Thyroid gland (tissue), 4 donors: ENCODE measurements at places on chromosomes 12 and 14. TPM values are rescaled to one million over a fixed set of nuclear protein-coding genes. Genes with fewer than 3 reads are reported as not detected.
A peak's percentile ranks its signal among the peaks of the same experiment; 100 is the strongest.

The SPIC gene
- not detected for total RNA-seq

The SERPINA6 gene
- total RNA-seq = not detected

The IGF1 gene
- 74.0 TPM for total RNA-seq

The TDP1 gene
- total RNA-seq = 8.0 TPM

The BCL2L14 gene
- not detected for total RNA-seq

The SLC8A3 gene
- not detected for total RNA-seq

The LRP1-AS gene
- not detected for total RNA-seq

The TMTC2 gene
- total RNA-seq = 30.7 TPM

The KITLG gene
- total RNA-seq = 8.9 TPM

The DHRS7 gene
- 232 TPM for total RNA-seq

The GPHN gene
- total RNA-seq = 25.5 TPM

The PZP gene
- not detected for total RNA-seq

The AMN1 gene
- 11.2 TPM for total RNA-seq

- DNase-seq = no peak
- no peaks in the 10 kb centered on the region for H3K4me1 ChIP-seq
- no peaks in the 10 kb centered on the region for H3K36me3 ChIP-seq
- no peak overlapping the region for H3K4me3 ChIP-seq
- H3K27me3 ChIP-seq = no peaks in the 10 kb centered on the region
Measured at GRCh38 chr14:54818201-54819133, 84.2 kb downstream of the GCH1 start.

DNA sequence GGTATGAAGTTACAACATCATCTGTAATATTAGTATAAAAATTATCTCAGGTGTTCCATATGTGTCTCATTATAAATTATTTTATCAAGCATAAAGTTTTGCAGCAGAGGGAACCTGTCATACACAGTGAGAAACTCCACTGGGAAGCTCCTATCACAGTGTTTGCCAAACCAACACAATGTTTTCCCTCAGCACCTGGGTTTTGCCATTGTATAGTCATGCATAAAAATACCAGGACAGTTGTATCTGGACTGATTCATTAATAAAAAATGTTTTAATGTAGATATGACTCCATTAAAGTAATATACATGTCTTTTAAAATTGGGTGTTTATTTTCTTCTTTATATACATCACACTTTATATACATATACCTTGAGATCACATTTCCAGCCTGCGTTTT lies 56.6 kb downstream of the METTL25 start:
- H3K36me3 ChIP-seq = no peaks in the 10 kb centered on the region
- H3K4me1 ChIP-seq = no peaks in the 10 kb centered on the region
- H3K27ac ChIP-seq = no peak overlapping the region
- DNase-seq = no peak
- no peaks in the 10 kb centered on the region for H3K27me3 ChIP-seq
- H3K4me3 ChIP-seq = no peak overlapping the region

DNA sequence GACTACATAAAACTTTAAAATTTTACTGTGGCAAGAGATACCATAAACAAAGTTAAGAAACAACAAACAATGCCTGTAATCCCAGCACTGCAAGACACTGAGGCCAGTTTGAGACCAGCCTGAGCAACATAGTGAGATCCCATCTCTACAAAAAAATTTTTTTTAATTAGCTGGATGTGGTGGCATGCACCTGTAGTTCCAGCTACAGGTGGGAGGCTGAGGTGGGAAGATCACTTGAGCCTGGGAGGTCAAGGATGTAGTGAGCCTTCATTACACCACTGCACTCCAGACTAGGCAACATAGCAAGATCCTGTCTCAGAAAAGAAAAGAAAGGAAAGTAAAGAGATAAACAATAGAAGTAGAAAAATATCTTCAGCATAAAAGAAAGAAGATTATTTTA lies 3.3 kb upstream of the TEX52 start:
- H3K4me3 ChIP-seq = no peak overlapping the region
- H3K36me3 ChIP-seq = no peaks in the 10 kb centered on the region
- DNase-seq = no peak

GRCh38 chr12:2288875-2289274 lies 236.1 kb downstream of the CACNA1C start:
- no peak for DNase-seq
- no peak overlapping the region for H3K4me3 ChIP-seq
- no peaks in the 10 kb centered on the region for H3K4me1 ChIP-seq
- H3K36me3 ChIP-seq = no peaks in the 10 kb centered on the region
- no peaks in the 10 kb centered on the region for H3K27me3 ChIP-seq
- H3K27ac ChIP-seq = no peak overlapping the region

- DNase-seq = peak; percentile 50
- H3K4me3 ChIP-seq = no peak overlapping the region
- H3K27me3 ChIP-seq = no peaks in the 10 kb centered on the region
- no peaks in the 10 kb centered on the region for H3K36me3 ChIP-seq
- H3K27ac ChIP-seq = no peak overlapping the region
Measured at GRCh38 chr12:99154216-99154982, 493.2 kb upstream of the GARIN6 start.

- no peak for DNase-seq
- no peaks in the 10 kb centered on the region for H3K36me3 ChIP-seq
- H3K4me1 ChIP-seq = no peaks in the 10 kb centered on the region
Measured at GRCh38 chr14:20661197-20661596, 19.7 kb upstream of the OR6S1 start.

- no peaks in the 10 kb centered on the region for H3K36me3 ChIP-seq
- H3K4me3 ChIP-seq = no peak overlapping the region
- no peak for DNase-seq
- no peak overlapping the region for H3K27ac ChIP-seq
- no peaks in the 10 kb centered on the region for H3K27me3 ChIP-seq
Measured at GRCh38 chr12:92509156-92509738, 193.5 kb upstream of the PLEKHG7 start.

DNA sequence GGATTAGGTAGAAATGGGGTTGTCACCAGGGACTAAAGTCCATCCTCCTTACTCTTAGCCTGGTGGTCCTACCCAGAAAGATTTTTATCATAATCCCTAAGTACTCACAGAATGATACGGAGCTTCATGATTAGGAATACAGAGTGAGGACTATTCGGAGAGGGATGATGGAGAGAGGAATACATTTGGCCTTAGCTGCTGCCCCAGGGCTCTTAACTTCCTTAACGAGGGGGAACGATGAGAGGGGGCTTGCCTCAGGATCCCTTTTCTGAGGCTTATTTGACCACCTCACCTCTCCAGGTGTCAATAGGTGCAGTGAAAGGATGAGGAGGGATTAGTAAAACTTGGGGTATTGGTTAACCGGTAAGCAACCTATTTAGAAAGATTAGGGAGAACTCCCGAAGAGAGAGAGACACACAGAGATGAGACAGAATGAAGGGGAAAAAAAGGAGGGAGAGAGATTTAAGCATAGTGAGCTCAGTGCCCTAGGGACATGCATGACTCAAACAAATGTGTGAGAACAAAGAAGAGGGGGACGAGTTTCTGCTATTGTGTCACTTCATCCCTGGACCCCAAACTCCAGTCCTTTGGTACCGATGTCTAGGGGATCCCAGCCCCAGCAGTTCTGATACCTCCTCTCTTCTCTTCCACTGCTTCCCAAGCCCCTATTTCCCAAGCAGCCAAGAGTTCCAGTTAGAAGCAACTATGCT lies 1.1 kb downstream of the NFE2 start:
- no peak for DNase-seq
- H3K27ac ChIP-seq = no peak overlapping the region

DNA sequence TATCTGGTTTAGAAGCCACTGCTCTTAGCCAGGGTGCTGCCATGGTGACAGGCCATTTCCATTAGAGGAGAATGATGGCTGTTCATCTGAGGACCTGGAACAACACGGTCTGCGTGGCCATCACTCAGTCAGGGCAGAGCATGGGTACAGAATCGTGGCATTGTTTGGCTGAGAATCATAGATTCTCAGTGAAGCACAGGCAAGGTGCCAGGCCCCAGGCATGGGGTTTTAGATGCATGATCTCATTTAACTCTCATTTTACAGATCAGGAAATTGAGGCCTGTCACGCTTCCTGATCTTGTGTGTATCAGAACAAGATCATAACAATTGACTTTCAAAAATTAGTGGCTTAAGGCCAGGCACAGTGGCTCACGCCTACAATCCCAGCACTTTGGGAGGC lies 26.8 kb upstream of the IRF2BPL start:
- no peak overlapping the region for H3K4me3 ChIP-seq

- no peak overlapping the region for H3K27ac ChIP-seq
- H3K36me3 ChIP-seq = no peaks in the 10 kb centered on the region
- H3K4me3 ChIP-seq = no peak overlapping the region
- H3K4me1 ChIP-seq = peaks cover 18% of the 10 kb centered on the region
- peaks cover 28% of the 10 kb centered on the region for H3K27me3 ChIP-seq
Measured at GRCh38 chr12:57628280-57629191, 4.5 kb downstream of the B4GALNT1 start.

GRCh38 chr12:57775563-57776246 lies 3.3 kb downstream of the EEF1AKMT3 start:
- H3K27me3 ChIP-seq = no peaks in the 10 kb centered on the region
- H3K4me1 ChIP-seq = peaks cover 36% of the 10 kb centered on the region
- H3K4me3 ChIP-seq = no peak overlapping the region

- no peak overlapping the region for H3K4me3 ChIP-seq
- H3K27me3 ChIP-seq = no peaks in the 10 kb centered on the region
- no peaks in the 10 kb centered on the region for H3K36me3 ChIP-seq
Measured at GRCh38 chr14:99240627-99241324, 31.2 kb downstream of the BCL11B start.

DNA sequence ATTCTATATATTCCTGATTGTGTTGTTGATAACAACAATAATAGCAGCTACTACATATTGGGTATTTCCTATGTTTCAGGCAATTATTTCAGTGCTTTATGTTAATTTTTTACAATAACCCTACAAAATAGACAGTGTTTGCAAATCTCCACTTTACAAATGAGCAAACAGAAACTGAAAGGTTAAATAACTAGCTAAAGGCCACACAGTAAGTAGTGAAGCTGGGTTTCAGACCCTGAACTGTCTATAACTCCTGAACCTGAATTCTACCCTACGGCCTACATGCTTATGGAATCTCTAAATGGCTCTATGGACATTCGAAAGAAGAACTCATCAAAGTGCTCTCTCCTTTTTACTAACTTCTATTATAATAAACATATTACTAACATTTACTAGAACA lies 19.7 kb upstream of the NUDT4 start:
- H3K4me3 ChIP-seq = no peak overlapping the region
- no peaks in the 10 kb centered on the region for H3K36me3 ChIP-seq
- no peak for DNase-seq

DNA sequence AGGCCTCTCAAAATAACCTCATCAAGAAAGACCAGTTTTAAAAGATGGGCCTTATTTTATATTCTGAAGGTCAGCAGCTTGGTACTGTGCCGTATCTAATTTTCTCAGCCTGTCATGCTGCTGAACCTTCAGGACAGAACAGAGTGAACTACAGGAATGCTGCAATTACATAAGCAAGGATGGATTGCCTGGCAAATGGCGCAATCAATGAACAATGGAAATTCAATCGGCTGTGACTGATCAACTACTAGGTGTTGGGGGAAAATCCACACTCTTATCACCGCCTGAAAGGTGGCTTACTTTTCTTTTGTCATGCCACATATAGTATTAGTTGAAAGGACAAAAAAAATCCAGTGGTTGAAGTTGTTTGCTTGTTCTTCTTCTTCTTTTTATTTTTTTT lies 8.5 kb downstream of the ACSS3 start:
- H3K36me3 ChIP-seq = no peaks in the 10 kb centered on the region
- no peak overlapping the region for H3K4me3 ChIP-seq
- no peaks in the 10 kb centered on the region for H3K27me3 ChIP-seq
- H3K27ac ChIP-seq = no peak overlapping the region
- no peak for DNase-seq

DNA sequence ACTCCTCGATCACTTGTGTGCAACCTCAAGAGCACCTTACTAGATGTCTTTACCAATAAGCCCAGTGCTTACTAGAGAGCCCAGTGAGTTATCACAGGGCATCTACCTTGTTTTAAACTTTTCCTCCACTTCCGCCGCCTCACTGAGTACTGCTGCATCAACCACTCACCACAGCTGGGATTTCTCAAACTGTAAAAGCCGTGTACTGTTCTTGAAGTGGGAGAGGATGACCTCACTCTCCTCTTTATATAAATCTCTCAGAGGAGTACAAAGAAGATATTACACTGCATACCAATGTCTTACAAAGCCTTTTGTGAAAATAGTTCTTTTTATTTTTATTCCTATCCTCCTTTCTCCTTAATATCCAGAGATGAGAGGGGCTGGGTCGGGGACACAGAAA lies 94.1 kb downstream of the PLCZ1 start:
- no peaks in the 10 kb centered on the region for H3K4me1 ChIP-seq
- no peak overlapping the region for H3K27ac ChIP-seq
- H3K4me3 ChIP-seq = no peak overlapping the region
- H3K36me3 ChIP-seq = no peaks in the 10 kb centered on the region
- DNase-seq = no peak

GRCh38 chr14:53946404-53947093 lies 10.1 kb downstream of the BMP4 start:
- DNase-seq = peak; percentile 43
- H3K27ac ChIP-seq = no peak overlapping the region
- peaks cover 10% of the 10 kb centered on the region for H3K4me1 ChIP-seq
- H3K27me3 ChIP-seq = no peaks in the 10 kb centered on the region
- no peak overlapping the region for H3K4me3 ChIP-seq
- H3K36me3 ChIP-seq = no peaks in the 10 kb centered on the region

GRCh38 chr12:89414322-89414721 lies 62.0 kb upstream of the DUSP6 start:
- no peaks in the 10 kb centered on the region for H3K36me3 ChIP-seq
- H3K27ac ChIP-seq = no peak overlapping the region
- H3K27me3 ChIP-seq = no peaks in the 10 kb centered on the region

GRCh38 chr14:63996625-63997220 lies 143.9 kb downstream of the SYNE2 start:
- no peaks in the 10 kb centered on the region for H3K4me1 ChIP-seq

DNA sequence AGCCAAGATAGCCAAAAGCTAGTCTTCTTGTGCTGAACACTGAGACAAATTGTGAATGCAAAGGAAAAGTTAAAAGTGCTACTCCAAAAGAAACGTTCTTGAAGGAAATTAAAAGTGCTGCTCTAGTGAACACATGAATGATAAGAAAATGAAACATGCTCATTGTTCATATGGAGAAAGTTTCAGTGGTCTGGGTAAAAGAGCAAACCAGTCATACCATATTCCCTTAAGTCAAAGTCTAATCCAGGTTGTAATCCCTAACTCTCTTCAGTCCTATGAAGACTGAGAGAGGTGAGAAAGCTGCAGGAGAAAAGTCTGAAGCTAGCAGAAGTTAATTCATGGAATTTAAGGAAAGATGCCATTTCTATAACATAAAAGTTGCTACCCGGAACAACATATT lies 121.5 kb downstream of the MNAT1 start:
- no peaks in the 10 kb centered on the region for H3K4me1 ChIP-seq
- H3K4me3 ChIP-seq = no peak overlapping the region
- no peaks in the 10 kb centered on the region for H3K36me3 ChIP-seq
- H3K27ac ChIP-seq = no peak overlapping the region

- H3K4me1 ChIP-seq = no peaks in the 10 kb centered on the region
- no peaks in the 10 kb centered on the region for H3K36me3 ChIP-seq
- no peak overlapping the region for H3K27ac ChIP-seq
- no peak overlapping the region for H3K4me3 ChIP-seq
Measured at GRCh38 chr12:22828066-22828465, 203.1 kb downstream of the ETNK1 start.
